NCI-H2171 treated with DMSO at 0.1 percent for 48 hours (cell line): ENCODE measurements at places on chromosomes 12 and 14.

GRCh38 chr12:110253176-110253575 lies 27.9 kb upstream of the ATP2A2 start:
- no peak for DNase-seq

DNA sequence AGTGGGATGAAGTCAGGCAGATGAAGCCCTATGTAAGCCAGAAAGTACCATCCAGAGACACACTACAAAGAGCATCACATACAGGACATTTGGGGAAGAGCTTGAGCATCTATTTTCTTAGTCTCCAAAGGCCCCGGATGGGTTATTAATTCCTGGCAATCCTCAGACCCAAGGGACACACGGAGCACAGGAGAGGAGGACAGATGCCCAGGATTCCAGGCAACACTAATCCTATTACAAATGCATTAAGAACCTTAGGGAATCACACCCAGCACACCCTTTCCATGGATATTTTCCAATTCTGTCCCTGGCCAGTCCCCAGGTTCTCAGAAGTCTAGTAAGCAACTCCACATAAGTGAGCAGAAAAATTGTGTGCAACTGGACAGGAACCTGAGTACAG lies 65.9 kb downstream of the CMKLR1 start:
- no peak for DNase-seq

- no peak for DNase-seq
Observed at GRCh38 chr12:121926874-121927706, 8.7 kb downstream of the CFAP251 start.

DNA sequence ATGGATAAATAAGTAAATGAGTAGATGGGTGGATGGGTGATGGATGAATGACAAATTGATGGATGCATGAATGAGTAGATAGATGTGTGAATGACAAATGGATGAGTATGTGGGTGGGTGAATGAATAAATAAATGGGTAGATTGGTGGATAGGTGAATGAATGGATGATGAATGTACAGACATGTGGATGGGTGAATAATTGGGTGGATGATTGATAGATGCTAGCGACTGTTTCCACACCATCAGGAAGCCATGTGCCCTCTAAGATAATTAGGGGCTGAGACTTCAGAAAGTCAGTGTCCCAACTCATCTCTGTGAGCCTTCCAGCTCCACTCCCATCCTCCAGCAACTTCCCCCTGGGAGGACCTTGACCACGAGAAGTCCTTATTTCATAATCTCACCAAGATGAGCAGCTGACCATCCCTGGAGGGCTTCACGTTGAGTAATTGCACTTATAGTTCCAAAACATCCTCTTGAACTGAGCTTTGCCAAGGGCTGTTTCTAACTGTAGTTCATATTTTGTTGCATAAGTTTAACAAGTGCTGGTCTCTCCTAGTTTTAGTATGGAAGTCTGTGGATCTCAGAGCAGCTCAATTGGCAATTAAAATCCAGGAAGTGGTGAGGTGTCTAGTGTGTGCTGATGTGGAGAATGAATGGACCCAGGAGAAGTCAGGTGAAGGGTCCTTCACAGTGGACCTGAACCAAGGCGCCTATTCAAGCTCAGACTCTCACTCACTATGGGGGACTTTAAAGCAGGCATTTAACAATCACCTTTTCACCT lies 295.7 kb downstream of the ADGRD1 start:
- DNase-seq, result no peak

DNA sequence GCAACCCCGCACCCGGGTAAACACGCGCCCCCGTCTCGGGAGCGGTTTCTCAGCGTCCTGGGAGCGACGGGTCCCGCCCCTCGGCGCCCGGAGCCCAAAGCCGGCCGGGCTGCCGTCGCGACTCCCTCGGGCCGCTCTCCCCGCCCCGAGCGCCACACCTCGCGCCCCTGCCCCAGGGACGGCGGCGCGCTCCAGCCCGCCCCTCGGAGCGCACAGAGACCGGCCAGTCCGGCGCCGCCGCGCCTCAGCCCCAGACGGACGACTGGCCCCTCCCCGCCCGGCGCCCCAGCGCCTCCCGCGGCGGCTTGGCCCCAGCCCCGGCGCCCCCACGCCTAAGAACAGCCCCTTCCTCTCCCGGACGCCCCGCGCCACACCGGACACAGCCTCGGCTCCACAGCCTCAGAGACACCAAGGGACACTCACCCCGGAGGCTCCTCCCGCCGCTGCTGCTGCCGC lies 411 bp downstream of the BTBD7 start:
- no peak for DNase-seq

DNA sequence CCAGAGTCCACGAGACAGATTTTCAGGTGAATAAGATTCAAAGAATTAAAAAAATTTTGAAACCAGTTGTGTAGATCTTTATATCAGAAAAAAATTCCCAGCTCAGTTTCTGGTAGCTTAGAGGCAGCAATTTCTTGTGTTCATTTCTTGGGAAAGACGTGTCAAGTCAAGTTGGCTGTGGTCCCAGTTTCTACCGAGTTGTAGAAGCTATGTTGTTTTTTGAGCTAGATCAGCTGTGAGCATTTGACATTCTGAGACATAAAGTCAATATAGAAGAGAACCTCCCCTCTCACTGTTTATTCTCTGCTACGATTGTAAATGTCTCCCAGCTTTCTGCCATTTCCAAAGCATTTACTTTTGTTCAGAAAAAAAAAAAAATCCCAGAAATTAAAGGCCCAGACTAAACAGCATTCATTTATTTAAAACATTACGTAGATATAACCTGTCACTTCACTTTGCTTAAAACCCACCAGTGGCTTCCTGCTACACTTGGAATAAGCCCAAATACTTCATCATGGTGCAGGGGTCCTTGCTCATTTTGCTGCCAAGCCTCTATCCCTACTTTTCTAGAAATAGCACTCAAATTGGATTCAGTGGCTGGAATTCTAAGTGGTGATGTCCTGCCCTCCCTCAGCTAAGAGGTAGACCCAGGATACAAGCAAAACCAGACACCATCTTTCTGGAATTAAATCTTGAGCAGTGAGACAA lies 20.6 kb upstream of the PYGL start:
- DNase-seq, result peak; percentile 60

- no peak for DNase-seq
Observed at GRCh38 chr14:105588236-105588860, 62.0 kb downstream of the TMEM121 start.

DNA sequence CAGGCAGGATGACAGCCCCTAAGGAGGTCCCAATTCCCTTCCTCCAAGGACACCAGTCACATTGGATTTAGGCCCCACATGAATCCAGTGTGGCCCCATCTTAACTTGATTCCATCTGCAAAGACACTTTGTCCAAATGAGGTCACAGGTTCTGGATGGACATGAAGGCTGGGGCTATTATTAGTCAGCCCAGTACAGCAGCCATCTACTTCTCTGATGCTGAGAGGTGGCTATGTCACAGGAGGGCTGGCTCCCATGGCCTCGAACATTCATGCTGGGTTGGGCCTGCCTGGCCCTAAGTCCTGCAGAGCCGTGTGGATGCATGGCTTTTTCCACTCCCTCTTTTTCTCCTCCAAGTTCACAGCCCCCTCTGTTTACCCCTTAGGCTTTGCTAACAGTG lies 35.9 kb downstream of the SLC15A4 start:
- no peak for DNase-seq
